ENCODE measurements at places on chromosomes 7 and 10.

- no peaks in the 10 kb centered on the region for H3K36me3 ChIP-seq
- peaks cover 2% of the 10 kb centered on the region for H3K4me1 ChIP-seq
- H3K4me3 ChIP-seq: no peak overlapping the region
- no peak for DNase-seq
- H3K27me3 ChIP-seq: no peaks in the 10 kb centered on the region
- H3K27ac ChIP-seq: no peak overlapping the region
Observed at GRCh38 chr10:24007359-24007758, 201.6 kb upstream of the KIAA1217 start.

DNA sequence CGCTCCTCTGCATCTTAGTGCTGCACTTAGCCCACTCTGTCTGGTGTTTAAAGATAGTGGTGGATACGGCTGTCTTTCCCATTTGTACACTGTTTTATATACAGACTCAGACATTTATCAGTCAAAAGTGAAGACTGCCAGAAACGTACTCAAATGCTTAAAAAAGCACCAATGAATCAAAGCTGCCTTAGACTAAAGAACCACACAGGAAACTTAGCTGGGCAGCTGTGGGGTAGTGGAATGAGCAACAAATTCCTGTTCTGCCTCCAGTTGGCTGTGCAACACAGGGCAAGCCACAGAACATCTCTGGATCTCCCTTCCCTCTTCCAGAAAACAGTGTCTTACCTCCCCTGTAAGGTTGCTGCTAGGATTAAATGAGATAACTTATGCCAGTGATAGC lies 76.0 kb downstream of the ATXN7L1 start:
- H3K36me3 ChIP-seq: no peaks in the 10 kb centered on the region
- no peak for DNase-seq
- H3K27ac ChIP-seq: no peak overlapping the region
- H3K4me1 ChIP-seq: peaks cover 11% of the 10 kb centered on the region
- H3K27me3 ChIP-seq: peaks cover 2% of the 10 kb centered on the region

- H3K27me3 ChIP-seq: no peaks in the 10 kb centered on the region
- no peaks in the 10 kb centered on the region for H3K4me1 ChIP-seq
- H3K4me3 ChIP-seq: no peak overlapping the region
- no peak overlapping the region for H3K27ac ChIP-seq
- no peaks in the 10 kb centered on the region for H3K36me3 ChIP-seq
Observed at GRCh38 chr7:123401295-123401694, 133.1 kb downstream of the IQUB start.

GRCh38 chr7:29538389-29538788 lies 25.2 kb upstream of the PRR15 start:
- no peak overlapping the region for H3K4me3 ChIP-seq
- no peaks in the 10 kb centered on the region for H3K27me3 ChIP-seq
- H3K27ac ChIP-seq: no peak overlapping the region
- DNase-seq: no peak
- peaks cover 8% of the 10 kb centered on the region for H3K36me3 ChIP-seq

DNA sequence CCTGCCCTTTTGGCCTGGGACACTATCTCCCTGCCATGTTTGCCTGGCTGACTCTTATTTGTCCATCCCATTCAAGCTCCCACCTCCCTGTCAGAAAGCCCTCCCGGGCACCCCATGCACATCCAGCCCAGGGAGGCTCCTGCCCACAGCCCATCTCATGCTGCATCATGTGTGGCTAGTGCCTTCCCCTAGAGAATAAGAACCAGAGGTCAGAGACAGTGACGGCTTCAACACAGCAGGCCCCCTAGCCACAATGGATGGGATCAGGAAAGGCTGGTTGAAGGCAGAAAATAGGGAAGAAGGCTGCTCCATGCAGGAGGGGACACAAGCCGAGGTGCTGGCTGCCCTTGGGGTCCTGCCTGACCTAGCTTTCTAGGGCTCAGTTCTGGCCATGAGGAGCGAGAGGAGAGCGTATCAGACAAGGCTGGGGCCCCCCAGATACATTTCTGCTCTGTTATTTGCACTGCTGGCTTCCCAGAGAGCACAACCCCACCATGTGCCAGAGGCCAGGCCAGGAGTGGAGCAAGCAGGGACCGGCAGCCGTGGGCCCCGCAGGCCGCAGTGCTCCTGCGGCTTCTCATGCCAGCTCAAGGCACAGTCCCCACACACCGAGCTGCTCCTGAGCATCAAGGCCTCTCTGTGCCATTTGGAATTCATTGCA lies 161.1 kb upstream of the ZMIZ1 start:
- no peak overlapping the region for H3K27ac ChIP-seq
- peaks cover 2% of the 10 kb centered on the region for H3K27me3 ChIP-seq
- no peak overlapping the region for H3K4me3 ChIP-seq
- DNase-seq: no peak
- peaks cover 23% of the 10 kb centered on the region for H3K4me1 ChIP-seq
